ENCODE measurements at places on chromosomes 3 and 15. TPM values are rescaled to one million over a fixed set of nuclear protein-coding genes. Genes with fewer than 3 reads are reported as not detected.

GOLGA6L7 gene
- not detected for total RNA-seq

PLSCR5 gene
- not detected for total RNA-seq

CELSR3 gene
- total RNA-seq = 8.6 TPM

ATP13A4 gene
- 0.34 TPM for total RNA-seq

GOLGA6L10 gene
- 0.30 TPM for total RNA-seq

DNA sequence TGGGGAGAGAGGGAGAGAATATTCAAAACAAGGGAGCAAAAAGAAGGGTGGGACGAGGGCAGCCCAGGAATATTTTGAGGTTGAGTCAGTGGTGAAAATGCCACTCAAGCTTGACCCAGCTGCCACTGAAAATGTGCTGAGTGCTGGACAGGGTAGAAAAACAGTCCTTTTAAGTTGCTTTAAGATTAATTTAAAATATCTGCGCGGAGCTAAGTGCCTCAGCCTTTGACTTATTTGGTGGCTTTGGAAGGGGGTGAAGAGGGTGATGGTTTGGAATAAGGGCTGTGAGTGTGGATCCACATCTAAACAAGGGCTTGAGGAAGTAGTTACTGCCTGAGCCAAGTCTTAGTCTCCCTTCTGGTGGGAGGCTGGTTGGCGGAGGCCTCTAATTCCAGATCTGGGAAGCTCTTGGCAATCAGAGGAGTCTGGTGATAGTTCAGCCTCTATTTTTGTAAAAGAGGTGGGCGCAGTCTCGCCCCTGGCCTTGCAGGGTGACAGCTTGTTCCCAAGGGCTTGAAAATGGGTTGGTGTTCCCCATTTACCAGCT is 280.8 kb upstream of the ROPN1 start:
- no peaks in the 10 kb centered on the region for H3K36me3 ChIP-seq
- no peaks in the 10 kb centered on the region for H3K27me3 ChIP-seq
- no peak overlapping the region for H3K27ac ChIP-seq
- no peak overlapping the region for H3K4me3 ChIP-seq

- no peaks in the 10 kb centered on the region for H3K4me1 ChIP-seq
- no peaks in the 10 kb centered on the region for H3K27me3 ChIP-seq
- H3K36me3 ChIP-seq = no peaks in the 10 kb centered on the region
- no peak overlapping the region for H3K27ac ChIP-seq
- DNase-seq = no peak
These were observed 122.3 kb upstream of the PTPRG start for GRCh38 chr3:61439122-61439458.

DNA sequence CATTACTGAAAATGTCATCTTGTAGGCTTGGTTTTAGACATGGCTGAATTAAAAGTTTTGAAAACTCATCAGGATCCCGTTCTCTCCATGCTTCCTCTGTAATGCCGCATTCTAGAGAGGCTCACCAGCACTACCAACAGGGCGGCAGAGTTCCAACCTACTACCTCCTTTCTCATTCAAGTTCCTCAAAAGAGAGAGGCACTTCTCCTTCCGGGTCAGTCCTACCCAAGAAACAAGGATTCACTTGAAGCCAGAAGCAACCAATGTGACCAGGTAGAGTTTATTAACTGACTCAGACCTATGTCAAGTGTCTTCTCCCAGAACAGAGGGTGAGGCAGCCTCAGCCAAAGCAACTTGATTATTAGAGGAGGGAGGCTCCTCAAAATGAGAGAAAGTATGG is 59.8 kb upstream of the GYG1 start:
- H3K27ac ChIP-seq = no peak overlapping the region
- H3K4me1 ChIP-seq = peaks cover 3% of the 10 kb centered on the region
- H3K4me3 ChIP-seq = no peak overlapping the region
- no peaks in the 10 kb centered on the region for H3K36me3 ChIP-seq
- no peak for DNase-seq

DNA sequence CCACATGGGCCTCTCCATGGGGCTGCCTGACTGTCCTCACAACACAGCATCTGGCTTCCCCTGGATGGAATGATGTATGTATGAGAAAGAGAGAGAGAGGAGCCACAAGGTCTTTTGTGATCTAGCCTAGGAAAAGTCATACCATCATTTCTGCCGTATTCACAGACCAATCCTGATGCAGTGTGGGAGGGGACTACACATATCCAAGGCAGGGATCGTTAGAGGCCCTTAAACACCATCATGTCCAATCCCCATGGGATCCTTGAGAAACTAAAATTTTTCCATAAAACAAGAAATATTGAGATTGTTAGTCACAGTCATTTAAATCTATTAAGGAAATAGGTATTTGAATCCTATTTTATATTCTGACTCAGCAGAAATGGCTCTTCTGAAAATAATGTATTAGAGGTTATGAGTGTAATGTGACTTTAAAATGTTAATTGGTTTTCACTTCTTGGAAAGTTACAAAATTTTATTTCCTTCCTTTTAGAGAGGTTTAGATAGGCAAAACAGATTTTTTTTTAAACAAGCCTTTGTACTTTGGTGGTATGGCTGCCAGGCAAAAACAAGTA is 65.1 kb upstream of the TSC22D2 start:
- peaks cover 16% of the 10 kb centered on the region for H3K4me1 ChIP-seq
- no peak overlapping the region for H3K27ac ChIP-seq
- no peaks in the 10 kb centered on the region for H3K27me3 ChIP-seq
- H3K36me3 ChIP-seq = no peaks in the 10 kb centered on the region
- no peak for DNase-seq

DNA sequence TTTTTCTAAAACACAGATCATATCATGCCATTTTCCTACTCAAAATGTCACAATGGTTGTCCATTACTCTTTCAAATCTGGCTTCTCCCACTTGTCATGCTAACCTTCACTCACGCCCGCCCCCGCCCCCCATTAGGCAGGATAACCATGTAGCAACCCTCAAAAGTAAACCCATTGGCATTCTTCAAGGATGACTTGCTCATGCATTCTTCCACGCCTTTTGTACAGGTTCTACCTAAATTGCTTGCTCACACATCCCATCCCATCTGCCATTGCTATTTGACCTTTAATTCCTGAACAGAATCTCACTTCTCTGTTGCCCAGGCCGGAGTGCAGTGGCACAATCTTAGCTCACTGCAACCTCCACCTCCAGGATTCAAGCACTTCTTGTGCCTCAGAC is 389.3 kb downstream of the MCTP2 start:
- H3K27me3 ChIP-seq = no peaks in the 10 kb centered on the region
- DNase-seq = no peak
- no peak overlapping the region for H3K27ac ChIP-seq
- H3K36me3 ChIP-seq = no peaks in the 10 kb centered on the region
- no peak overlapping the region for H3K4me3 ChIP-seq
- H3K4me1 ChIP-seq = no peaks in the 10 kb centered on the region

All from astrocyte (in vitro differentiated cells and primary cell).